ENCODE measurements at places on chromosomes 5 and 9.

DNA sequence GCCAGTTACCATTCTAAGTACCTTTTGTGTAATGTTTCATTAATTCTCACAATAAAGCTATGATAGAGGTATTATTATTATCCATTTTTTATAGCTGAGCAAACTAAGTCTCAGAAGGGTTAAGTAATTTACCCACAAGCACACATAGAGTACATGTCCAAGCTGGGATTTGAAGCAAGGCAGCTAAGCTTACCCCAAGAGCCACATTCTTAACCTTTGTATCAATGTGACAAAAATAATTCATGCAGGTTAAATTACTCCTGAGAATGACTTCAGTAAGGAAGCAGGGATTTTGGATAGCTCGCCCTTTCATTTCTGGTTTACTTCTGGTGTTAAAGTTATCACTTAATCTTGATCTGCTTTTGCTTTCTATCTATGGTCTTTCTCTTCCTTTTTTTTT, 141.9 kb downstream of the ACTBL2 start:
- no peak for DNase-seq

DNA sequence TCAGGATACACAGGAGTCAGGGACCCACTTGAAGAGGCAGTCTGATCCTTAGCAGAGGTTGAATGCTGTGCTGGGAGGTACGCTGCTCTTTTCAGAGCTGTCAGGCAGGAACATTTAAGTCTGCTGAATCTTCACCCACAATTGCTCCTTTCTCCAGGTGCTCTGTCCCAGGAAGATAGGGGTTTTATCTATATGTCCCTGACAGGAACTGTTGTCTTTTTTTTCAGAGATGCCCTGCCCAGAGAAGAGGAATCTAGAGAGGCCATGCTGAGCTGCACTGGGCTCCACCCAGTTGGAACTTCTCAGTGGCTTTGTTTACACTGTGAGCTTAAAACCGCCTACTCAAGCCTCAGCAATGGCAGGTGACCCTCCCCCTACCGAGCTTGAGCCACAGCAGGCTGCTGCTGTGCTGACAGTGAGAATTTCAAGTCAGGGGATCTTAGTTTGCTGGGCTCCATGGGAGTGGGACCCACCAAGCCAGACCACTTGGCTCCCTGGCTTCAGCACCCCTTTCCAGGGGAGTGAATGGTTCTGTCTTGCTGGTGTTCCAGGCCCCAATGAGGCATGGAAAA, 169.0 kb downstream of the FBXL17 start:
- DNase-seq = peak; percentile 32

GRCh38 chr9:121813519-121814210, 162.2 kb downstream of the DAB2IP start:
- no peak for DNase-seq

- peak; percentile 87 for DNase-seq
Observed at GRCh38 chr5:150516011-150516410, 8.1 kb downstream of the NDST1 start.

DNA sequence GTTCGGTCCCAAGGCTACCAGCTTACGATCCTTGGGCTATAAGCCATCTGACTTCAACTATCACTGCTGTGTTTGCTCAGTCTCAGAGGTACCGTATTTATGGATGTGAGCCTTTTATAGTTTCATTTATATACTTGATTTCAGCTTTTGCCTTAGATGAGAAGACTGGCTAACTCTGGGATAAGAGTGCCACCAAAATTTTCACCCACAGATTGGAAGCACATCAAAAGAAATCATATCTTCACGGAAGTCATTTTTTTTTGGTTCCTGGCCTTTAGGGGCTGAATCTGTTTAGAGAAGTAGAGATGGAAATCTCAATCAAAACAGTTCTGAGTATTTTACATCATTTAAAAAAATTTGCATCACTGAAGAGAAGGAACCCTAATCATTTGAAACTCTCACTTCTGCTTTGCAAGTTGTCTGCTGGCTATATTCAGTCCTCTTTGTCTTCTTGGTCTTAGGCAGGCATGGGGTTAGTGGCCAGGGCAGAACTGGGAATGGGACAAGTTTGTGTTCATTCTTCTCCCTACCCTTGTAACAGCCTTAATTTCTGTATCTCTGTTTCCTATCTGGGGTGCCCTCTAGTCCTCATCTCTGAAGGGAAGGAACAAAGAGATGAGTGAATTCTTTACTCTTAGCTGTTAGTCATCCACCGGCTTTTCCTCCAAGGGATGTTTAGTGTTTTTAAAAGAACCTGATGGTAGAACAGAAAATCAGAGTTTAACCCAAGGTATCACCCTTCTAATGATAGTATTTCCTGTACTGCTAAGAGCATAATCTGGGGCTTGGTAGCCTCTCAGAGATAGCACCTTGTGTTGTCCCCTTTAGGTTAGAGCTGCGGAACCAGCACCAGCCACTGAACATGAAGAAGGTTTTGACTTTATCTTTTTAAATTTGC, 14.1 kb upstream of the TNFAIP8 start:
- DNase-seq = peak; percentile 5

All from OCI-M1 (cell line).